ENCODE measurements at places on chromosomes 11 and 22. TPM values are rescaled to one million over a fixed set of nuclear protein-coding genes. Genes with fewer than 3 reads are reported as not detected.
A peak's percentile ranks its signal among the peaks of the same experiment; 100 is the strongest.

CARNS1 gene
- 0.12 TPM for total RNA-seq

DNA sequence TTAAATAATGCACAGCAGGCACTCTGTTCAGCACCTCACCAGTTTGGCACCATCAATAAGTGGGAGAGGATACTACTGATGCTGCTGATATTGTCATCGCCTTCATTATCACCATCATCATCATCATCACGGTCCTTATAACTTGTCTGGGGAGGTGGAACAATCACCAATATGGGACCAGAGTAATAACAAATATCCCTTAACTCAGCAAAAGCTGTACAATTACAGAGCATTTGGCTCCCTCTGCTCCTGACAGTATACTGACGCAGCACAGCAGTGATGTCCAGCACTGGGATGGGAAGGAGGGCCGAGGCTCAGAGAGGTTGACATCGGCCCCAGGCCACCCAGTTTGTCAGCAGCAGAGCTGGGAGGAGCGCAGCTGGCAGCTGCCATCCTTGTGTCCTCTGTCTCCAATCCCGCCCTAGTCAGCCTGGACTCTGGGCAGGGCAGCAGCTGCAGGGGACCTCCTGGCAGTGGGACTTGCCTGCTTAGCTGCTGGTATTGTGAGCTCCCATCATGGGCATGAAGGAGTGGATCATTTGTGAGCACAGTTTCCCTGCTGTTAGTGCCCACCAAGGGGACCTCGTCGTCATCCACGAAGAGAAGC is 90.0 kb downstream of the DHCR7 start:
- no peaks in the 10 kb centered on the region for H3K27me3 ChIP-seq
- DNase-seq = no peak
- no peaks in the 10 kb centered on the region for H3K4me1 ChIP-seq
- no peaks in the 10 kb centered on the region for H3K36me3 ChIP-seq

OR8K1 gene
- not detected for total RNA-seq

DNA sequence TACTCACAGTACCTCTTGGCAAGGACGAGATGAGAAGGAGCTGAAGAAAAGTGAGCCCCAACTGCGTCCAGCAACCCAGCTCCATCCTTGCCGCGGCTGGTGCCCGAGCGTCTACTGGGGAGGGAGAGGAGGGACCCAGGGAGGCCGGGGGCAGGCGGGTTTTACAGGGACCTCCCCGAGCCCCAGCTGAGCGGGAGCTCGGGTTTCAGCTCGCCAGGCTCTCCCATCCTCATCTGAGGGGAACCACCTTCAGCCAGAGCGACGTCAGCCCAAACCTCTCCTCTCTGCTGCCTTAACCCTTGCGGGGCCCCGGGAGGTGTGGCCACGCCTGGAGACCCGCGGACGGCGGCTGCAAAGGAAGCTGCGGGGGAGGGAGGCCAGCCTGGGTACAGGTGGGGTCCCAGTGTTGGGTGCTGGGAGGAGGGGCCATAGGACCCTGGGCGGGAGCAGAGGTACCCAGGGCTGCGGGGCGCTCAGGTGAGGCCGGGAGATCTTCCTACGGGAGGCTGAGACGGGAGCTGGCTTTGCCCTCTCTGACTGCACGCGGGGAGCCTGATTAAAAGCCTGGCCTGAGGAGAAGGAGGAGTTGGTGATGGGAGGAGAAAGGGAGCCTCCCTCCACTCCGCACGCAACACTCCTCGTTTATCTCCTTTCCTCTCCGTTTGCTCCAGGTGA is at the start of gene PAMR1:
TSS of gene PAMR1 (minus strand) at position 116 of the 675 bp plus-strand sequence. CDS start at position 85, 31 bp downstream.
- peak; percentile 54 for DNase-seq
- peak within 1 kb of the TSS; percentile 12 for H3K4me3 ChIP-seq
- H3K4me1 ChIP-seq = no peaks in the 10 kb centered on the region
- no peaks in the 10 kb centered on the region for H3K27me3 ChIP-seq

DNA sequence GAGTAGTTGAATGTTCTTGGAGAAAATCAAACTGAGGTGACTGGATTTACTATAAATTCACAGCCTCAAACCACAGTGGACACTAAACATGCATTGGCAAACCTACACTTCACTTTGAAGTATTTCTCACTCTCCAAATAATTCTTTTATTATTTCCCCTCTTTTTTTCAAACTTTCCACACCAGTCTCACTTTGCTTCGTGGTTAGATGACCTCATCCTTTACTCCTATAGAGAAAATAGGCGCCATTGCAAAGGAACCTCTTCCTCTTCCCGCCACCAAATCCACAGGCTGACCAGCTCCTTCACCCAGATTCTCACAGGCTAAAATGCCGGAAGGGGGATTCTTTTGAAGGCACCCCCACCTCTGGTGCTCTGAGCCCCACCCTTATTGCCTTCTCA is 33.4 kb downstream of the HTR3A start:
- no peak for DNase-seq
- no peaks in the 10 kb centered on the region for H3K27me3 ChIP-seq
- no peaks in the 10 kb centered on the region for H3K36me3 ChIP-seq

DNA sequence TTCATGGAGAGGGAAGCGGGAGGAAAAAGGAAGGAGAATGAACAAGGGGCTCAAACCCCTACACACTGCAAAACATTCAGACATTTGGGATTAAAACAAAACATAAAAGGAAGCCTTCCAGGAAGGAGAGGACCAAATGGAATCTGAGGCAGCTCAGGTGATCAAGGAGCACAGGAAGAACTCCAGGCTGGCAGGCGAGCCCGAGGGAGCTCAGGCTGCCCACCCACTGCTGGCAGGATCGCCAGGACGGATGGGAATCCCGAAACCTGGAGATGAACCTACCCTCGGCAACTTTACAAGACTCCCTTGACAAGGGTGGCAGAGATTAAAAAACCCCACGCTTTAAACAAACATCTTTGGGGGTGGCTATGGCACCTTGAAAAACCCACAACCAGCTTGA is 5.0 kb upstream of the PYGM start:
- H3K4me1 ChIP-seq = no peaks in the 10 kb centered on the region
- H3K27ac ChIP-seq = no peak overlapping the region
- no peak for DNase-seq
- H3K27me3 ChIP-seq = no peaks in the 10 kb centered on the region

DNA sequence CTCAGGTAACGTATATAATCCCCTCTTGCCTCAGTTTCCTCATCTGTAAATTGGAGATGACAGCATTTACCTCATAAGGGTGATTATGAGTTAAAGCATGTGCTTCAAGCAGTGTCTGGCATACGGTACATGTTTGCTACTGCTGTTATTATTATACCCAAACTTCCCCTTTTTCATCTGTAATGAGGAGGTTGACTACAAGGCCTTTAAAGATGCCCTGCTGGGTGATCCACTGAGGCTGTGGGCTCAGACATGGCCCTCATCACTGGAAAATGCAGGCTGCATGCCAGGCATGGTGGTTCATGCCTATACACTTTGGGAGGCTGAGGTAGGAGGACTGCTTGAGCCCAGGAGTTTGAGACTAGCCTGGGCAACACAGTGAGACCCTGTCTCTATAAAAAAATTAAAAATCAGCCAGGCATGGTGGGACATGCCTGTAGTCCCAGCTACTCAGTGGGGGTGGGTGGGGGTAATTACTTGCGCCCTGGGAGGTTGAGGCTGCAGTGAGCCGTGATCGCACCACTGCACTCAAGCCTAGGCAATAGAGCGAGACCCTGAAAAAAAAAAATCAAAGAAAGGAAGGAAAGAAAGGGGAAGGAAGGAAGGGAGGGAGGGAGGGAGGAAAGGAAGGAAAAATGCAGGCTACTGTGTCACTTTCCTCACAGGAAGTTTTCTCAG is 4.3 kb downstream of the PIK3IP1 start:
- no peaks in the 10 kb centered on the region for H3K27me3 ChIP-seq
- H3K27ac ChIP-seq = peak overlapping the region; percentile 45
- no peak overlapping the region for H3K4me3 ChIP-seq
- H3K36me3 ChIP-seq = no peaks in the 10 kb centered on the region

- no peaks in the 10 kb centered on the region for H3K4me1 ChIP-seq
- no peak overlapping the region for H3K4me3 ChIP-seq
- no peaks in the 10 kb centered on the region for H3K36me3 ChIP-seq
- no peak for DNase-seq
Observed at GRCh38 chr11:93908689-93909088, 58.3 kb upstream of the VSTM5 start.

DNA sequence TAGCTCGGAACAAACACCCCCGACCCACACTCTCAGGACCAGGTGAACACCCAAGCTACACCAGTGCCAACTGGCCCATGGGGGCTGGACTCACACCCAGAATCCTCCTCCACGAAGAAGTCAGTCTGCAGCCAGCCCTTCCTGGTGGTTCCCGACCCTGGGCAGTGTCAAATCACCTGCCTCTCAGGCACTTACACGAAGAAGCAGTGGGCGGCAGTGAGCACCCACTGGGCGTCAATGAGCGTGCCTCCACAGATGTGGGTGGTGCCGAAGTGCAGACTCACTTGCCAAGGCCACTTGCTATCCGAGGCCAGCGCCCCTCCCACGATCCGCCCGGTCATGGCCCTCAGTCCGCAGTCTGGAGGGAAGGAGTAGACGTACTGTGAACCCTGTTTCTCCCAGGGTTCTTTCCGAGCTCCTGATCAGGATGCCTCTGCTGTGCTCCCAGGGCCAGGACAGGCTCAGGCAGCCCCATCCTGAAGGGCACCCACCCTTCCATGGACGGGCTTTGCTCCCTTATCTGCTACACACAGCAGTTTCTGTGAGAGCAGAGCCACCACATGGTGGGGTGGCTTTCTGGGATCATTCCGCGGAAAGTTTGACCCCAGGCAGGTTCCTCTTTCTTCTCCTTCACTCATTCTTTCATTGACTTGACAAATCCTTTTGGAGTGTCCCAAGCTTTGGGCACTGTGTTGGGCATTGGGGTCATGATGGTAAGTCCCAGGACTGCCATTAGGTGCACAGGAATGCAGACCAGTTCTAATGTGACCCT is 19.4 kb downstream of the TMPRSS13 start:
- no peak for DNase-seq
- H3K4me3 ChIP-seq = no peak overlapping the region

- no peaks in the 10 kb centered on the region for H3K36me3 ChIP-seq
- H3K27me3 ChIP-seq = no peaks in the 10 kb centered on the region
- DNase-seq = no peak
- H3K4me3 ChIP-seq = no peak overlapping the region
Observed at GRCh38 chr11:60872124-60872960, 5.0 kb downstream of the ZP1 start.

DNA sequence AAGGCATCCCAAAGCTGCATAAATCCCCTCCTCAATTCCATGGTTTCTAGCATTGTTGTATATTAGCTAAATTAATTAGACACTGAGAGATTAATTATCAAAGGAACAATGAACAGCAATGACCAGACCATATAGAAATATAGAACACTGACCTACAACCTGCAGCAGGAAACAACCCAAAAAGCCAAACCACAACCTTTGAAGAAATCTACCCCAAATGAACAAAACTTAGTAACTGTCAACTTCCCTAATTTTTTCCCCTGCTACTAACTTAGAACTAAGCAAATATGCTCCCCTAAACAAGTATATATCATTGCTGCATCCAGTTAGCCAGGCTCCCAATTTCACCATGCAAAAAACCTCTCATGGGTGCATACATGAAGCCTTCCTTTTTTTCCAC is 268.0 kb upstream of the ANO3 start:
- no peak for DNase-seq
- H3K27ac ChIP-seq = no peak overlapping the region
- H3K4me3 ChIP-seq = no peak overlapping the region
- no peaks in the 10 kb centered on the region for H3K36me3 ChIP-seq
- no peaks in the 10 kb centered on the region for H3K27me3 ChIP-seq
- no peaks in the 10 kb centered on the region for H3K4me1 ChIP-seq

DNA sequence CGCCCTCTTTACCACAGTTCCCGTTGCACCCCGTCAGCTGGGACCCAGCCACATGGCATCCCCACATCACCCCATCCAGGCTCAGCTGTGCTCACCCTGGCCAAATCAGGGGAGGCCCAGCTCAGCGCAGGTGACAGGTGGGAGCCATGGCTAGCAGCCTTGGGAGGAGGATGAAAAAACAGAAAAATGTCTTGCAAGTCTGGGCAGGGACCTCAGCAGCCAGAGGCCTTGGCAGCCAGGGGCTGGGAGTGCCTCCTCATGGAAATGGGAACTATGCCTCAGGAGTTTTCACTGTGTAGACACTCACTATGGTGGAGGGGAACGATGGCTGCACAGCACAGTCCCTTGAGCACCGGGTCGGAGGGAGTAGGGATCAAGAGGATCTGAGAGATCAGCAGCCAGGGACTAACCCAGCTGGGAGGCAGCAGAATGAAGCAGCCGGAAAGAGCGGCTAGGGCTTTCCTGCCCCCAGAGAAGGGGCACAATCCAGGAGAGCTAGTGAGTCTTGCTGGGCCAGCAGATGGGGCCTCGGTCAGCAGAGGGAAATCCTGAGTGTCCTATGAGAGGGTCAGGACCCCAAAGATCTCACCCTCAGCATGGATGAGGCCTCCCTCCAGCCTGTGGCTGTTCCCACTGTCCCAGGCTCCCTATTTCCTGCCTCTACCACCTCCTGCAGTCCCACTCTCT is 6.2 kb upstream of the FTH1 start:
- H3K4me1 ChIP-seq = peaks cover 6% of the 10 kb centered on the region
- peak overlapping the region; percentile 29 for H3K4me3 ChIP-seq
- H3K36me3 ChIP-seq = no peaks in the 10 kb centered on the region
- H3K27me3 ChIP-seq = no peaks in the 10 kb centered on the region
- DNase-seq = peak; percentile 59

- H3K27me3 ChIP-seq = no peaks in the 10 kb centered on the region
- no peak for DNase-seq
- H3K36me3 ChIP-seq = no peaks in the 10 kb centered on the region
- no peak overlapping the region for H3K4me3 ChIP-seq
Observed at GRCh38 chr11:27287205-27287604, 75.8 kb downstream of the CCDC34 start.

CCDC82 gene
- total RNA-seq = 12.0 TPM

MPZL3 gene
- total RNA-seq = 6.0 TPM

- no peaks in the 10 kb centered on the region for H3K36me3 ChIP-seq
- H3K4me1 ChIP-seq = no peaks in the 10 kb centered on the region
- no peak overlapping the region for H3K27ac ChIP-seq
- H3K27me3 ChIP-seq = no peaks in the 10 kb centered on the region
Observed at GRCh38 chr22:25566898-25567235, 2.4 kb downstream of the GRK3 start.

Measured in right lobe of liver (tissue), 6 donors.